ENCODE measurements at places on chromosomes 4 and X. TPM values are rescaled to one million over a fixed set of nuclear protein-coding genes. Genes with fewer than 3 reads are reported as not detected.
A peak's percentile ranks its signal among the peaks of the same experiment; 100 is the strongest.

GRCh38 chrX:142601792-142602191, 396.7 kb upstream of the MAGEC2 start:
- no peaks in the 10 kb centered on the region for H3K36me3 ChIP-seq
- H3K4me1 ChIP-seq: no peaks in the 10 kb centered on the region
- no peaks in the 10 kb centered on the region for H3K27me3 ChIP-seq
- no peak overlapping the region for H3K27ac ChIP-seq
- H3K4me3 ChIP-seq: no peak overlapping the region
- no peak for DNase-seq

- H3K4me3 ChIP-seq: no peak overlapping the region
- no peaks in the 10 kb centered on the region for H3K36me3 ChIP-seq
- no peaks in the 10 kb centered on the region for H3K27me3 ChIP-seq
- no peaks in the 10 kb centered on the region for H3K4me1 ChIP-seq
- no peak overlapping the region for H3K27ac ChIP-seq
These were observed 46.4 kb downstream of the NUDT6 start for GRCh38 chr4:122875949-122876348.

DNA sequence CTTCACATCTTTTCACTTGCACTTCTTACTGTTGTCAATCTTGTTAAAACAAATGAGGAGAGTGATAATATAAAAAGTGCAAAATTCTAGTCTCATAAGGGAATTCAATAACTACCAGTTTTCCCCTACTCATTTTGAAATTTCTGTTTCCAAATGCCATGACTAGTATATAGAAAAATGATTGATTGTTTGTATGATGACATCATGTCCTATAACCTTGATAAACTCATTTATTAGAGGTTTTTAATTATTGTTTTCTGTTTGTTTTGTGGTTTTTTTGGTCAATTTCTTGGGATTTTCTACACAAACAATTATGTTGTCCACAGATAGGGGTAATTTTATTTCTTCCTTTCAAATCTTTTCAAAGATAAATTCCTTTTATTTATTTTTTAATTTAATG, 559.1 kb downstream of the TLL1 start:
- no peaks in the 10 kb centered on the region for H3K4me1 ChIP-seq
- H3K27me3 ChIP-seq: no peaks in the 10 kb centered on the region
- H3K27ac ChIP-seq: no peak overlapping the region
- H3K4me3 ChIP-seq: no peak overlapping the region
- no peak for DNase-seq
- no peaks in the 10 kb centered on the region for H3K36me3 ChIP-seq

GRCh38 chr4:37799941-37800554, 26.4 kb upstream of the PGM2 start:
- no peak overlapping the region for H3K4me3 ChIP-seq
- no peak overlapping the region for H3K27ac ChIP-seq
- no peaks in the 10 kb centered on the region for H3K4me1 ChIP-seq
- no peaks in the 10 kb centered on the region for H3K36me3 ChIP-seq

DNA sequence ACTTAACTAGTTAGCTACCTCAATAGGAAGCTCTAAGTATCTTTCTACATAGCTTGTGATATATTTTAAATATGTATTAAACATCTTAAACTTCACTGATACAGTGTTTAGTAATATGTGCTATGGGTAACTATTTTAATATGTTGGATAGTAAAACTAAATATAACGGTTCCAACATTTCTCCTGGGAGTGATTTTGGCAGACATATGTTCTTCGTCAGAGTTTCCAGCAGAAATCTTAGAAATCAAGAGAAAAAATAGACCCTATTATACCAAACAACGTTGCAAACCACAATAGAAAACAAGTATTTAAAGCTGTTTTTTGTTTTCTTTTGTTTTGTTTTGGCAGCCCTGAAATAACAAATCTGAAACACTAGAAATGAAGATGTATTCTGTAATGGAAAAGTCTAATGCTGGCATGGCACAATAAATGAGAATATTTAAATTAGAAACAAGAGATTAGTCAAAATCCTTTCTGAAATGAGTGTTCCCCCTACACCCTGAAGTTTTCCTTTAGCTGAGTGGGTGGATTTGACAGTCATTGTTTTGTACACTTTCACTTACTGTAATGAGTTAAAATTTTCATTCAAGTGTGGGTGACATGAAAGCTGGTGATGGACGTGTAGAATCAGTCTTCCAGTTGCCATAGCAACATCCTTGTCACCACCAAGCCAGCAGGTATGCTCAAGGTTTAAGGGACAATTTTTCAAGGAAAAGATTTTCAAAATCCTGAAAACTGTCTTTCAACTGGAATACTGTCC, 233.5 kb downstream of the SCFD2 start:
- peaks cover 11% of the 10 kb centered on the region for H3K4me1 ChIP-seq
- H3K4me3 ChIP-seq: no peak overlapping the region
- H3K27me3 ChIP-seq: no peaks in the 10 kb centered on the region
- H3K36me3 ChIP-seq: no peaks in the 10 kb centered on the region
- no peak overlapping the region for H3K27ac ChIP-seq

UCP1 gene
- not detected for total RNA-seq

DNA sequence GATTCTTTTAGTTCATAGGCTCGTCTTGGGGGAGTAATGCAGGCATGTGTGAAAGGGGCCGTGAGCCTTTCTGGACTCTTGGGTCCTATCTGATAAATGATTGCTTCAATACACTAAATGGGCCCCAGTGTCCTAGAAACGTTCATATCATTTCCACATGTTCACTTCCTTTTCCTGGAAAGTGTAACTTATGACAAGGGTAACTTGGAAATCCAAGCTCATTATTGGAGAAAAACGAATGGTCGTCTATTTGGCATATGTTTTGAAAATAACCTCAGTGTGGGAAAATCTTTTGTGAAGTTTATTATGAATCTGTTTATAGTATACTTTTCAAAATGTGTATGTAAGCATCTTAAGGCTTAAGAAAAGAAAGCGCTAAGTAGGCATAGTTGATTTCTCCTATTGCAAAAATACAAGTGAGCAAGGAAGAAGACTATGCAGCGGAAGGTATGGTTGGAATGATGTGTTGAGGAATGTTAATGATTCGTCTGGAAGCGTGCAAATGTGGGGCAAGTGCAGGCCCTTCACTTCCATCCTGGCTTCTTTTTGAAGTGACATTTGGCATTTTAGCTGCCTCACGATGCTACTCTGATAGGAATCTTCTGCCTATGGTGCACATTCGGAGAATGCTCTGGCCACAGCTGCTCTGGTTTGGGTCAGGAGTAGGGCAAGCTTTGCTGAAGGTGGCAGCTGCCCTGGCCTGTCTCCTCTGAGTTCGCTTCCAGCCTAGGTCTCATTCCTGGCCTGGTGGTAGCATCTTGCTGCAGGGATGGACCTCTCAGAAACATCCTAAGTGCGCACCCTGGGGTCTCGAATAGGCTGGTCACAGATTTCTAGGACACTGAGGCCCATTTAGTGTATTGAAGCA, 49.5 kb upstream of the STOX2 start:
- H3K36me3 ChIP-seq: no peaks in the 10 kb centered on the region
- no peak for DNase-seq
- no peak overlapping the region for H3K27ac ChIP-seq
- no peaks in the 10 kb centered on the region for H3K27me3 ChIP-seq

DNA sequence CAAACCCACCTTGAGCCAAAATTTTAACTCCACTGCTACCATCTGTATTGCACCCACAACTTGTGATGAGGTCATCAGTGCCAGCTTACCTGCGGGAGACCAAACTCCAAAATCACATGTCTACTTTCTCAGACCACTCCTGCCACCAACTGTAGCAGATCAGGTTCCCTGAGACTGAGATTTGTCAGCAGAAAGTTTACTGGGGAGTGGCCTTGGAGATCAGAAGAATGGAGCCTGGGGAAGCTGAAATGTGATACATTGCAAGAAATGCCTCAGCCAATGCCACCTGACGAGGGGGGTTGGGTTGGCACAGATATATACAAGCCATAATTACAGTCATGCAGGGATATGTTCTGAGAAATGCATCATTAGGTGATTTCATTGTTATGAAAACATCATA, 19.1 kb downstream of the HAUS3 start:
- no peaks in the 10 kb centered on the region for H3K36me3 ChIP-seq
- no peak overlapping the region for H3K27ac ChIP-seq
- DNase-seq: no peak
- H3K4me3 ChIP-seq: no peak overlapping the region
- no peaks in the 10 kb centered on the region for H3K27me3 ChIP-seq
- H3K4me1 ChIP-seq: no peaks in the 10 kb centered on the region

LNX1 gene
- total RNA-seq: 11.8 TPM

DNA sequence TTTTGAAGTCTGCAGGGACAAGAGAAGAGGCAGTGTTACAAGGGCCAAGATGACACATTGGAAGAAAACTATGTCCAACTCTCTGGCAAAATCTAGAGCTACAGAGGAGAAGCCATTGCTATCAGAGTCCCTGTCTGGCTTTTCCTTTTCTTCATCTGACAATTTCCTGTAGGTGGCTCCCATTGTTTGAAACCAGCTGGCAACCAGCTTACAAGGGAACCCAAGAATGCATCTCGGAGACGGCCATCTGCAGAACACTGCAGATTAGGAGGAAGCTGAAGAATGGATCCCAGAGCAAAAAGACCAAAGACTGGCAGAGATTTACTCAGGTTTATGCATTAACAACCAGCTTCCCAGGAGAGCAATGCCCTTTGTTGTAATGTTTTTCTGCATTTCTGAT, 216.2 kb upstream of the CTSO start:
- no peaks in the 10 kb centered on the region for H3K4me1 ChIP-seq
- no peak for DNase-seq
- no peaks in the 10 kb centered on the region for H3K36me3 ChIP-seq
- no peak overlapping the region for H3K27ac ChIP-seq

DNA sequence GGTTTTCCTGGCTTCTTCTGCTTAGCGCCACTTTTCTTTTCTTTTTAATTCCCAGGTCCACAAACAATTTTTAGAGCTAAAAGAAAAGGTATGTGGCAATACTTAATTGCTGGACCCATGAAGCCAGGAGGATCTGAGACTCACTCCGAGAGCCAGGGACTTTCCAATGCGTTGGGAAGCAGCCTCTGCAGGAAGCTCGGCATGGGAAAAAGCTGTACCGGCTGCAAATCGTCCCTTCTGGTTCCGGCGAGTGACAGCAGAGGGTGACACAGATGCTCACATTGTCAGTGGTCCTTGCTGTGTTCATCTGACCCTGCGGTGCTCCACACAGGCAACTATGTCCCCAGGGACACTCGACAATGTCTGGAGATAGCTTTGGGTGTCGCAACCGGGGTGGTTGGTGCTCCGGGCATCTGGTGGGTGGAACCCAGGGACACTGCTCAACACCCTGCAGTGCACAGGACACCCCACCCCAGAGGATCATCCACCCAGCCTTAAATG, 164.0 kb downstream of the PRKX start:
- peak overlapping the region; percentile 33 for H3K27ac ChIP-seq
- DNase-seq: no peak
- H3K4me1 ChIP-seq: peaks cover 12% of the 10 kb centered on the region
- H3K36me3 ChIP-seq: no peaks in the 10 kb centered on the region

ERAS gene
- not detected for total RNA-seq

DNA sequence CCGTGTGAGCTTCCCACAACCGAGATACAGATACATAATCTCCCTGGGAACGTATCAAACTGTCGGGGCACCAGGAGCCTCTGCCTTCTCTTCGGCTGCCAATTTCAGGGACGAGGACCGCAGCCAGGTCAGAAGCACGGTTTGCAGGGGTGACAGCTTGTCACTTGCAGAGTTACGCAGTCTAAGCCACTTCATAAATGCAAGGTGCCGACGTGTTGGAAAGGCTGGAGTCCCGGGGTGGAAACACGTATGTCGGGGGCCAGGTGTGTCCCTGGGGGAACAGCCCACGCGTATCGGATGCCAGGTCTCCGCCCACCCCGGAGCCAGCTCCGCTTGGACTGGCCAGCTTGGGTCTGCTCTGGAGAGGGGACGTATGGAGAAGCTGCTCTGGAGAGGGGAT, 76.3 kb upstream of the SHOX start:
- peak; percentile 37 for DNase-seq
- H3K36me3 ChIP-seq: no peaks in the 10 kb centered on the region
- no peaks in the 10 kb centered on the region for H3K4me1 ChIP-seq
- H3K27me3 ChIP-seq: no peaks in the 10 kb centered on the region
- no peak overlapping the region for H3K4me3 ChIP-seq

GRCh38 chr4:103996637-103997036, 276.9 kb upstream of the TACR3 start:
- no peaks in the 10 kb centered on the region for H3K27me3 ChIP-seq
- no peak overlapping the region for H3K27ac ChIP-seq
- no peaks in the 10 kb centered on the region for H3K36me3 ChIP-seq
- DNase-seq: no peak

GRCh38 chr4:164716901-164717300, 37.0 kb upstream of the SMIM31 start:
- no peaks in the 10 kb centered on the region for H3K27me3 ChIP-seq
- H3K27ac ChIP-seq: no peak overlapping the region
- no peak overlapping the region for H3K4me3 ChIP-seq
- H3K36me3 ChIP-seq: no peaks in the 10 kb centered on the region

- no peak for DNase-seq
- no peak overlapping the region for H3K27ac ChIP-seq
- no peaks in the 10 kb centered on the region for H3K27me3 ChIP-seq
- no peaks in the 10 kb centered on the region for H3K36me3 ChIP-seq
- H3K4me3 ChIP-seq: no peak overlapping the region
- H3K4me1 ChIP-seq: no peaks in the 10 kb centered on the region
These were observed 30.2 kb downstream of the AFF2 start for GRCh38 chrX:148530464-148531077.

DNA sequence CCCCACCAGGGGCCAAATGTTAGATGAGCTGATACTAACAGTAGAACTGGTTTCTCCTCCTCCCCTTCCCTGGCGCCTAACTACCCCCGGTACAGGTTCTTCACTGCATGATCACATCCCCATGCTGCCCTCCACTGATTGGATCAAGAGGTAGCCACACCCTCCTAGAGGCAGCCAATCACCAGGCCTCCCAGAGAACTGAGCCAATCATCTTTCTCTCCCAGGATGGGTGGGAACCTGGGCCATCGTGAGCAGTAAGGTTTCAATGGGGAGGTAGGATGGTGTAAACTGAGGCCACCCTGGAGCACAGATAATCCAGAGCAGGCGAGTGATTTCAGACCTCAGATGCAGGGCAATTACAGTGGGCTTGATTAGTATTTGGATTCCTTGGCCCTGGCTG, 64.2 kb downstream of the PPP2R2C start:
- H3K4me1 ChIP-seq: peaks cover 3% of the 10 kb centered on the region
- no peak for DNase-seq
- no peaks in the 10 kb centered on the region for H3K36me3 ChIP-seq
- H3K27ac ChIP-seq: no peak overlapping the region
- no peak overlapping the region for H3K4me3 ChIP-seq
- no peaks in the 10 kb centered on the region for H3K27me3 ChIP-seq

CCNA2 gene
- total RNA-seq: 5.4 TPM

- H3K27ac ChIP-seq: no peak overlapping the region
- no peaks in the 10 kb centered on the region for H3K4me1 ChIP-seq
- no peak for DNase-seq
- H3K4me3 ChIP-seq: no peak overlapping the region
- H3K36me3 ChIP-seq: no peaks in the 10 kb centered on the region
- H3K27me3 ChIP-seq: no peaks in the 10 kb centered on the region
These were observed 16.6 kb upstream of the DDIT4L start for GRCh38 chr4:100206850-100207249.

GRCh38 chr4:176967586-176967985, 174.9 kb upstream of the VEGFC start:
- no peaks in the 10 kb centered on the region for H3K36me3 ChIP-seq
- H3K4me1 ChIP-seq: no peaks in the 10 kb centered on the region
- no peak overlapping the region for H3K27ac ChIP-seq
- no peak for DNase-seq
